ENCODE measurements at places on chromosomes 13 and 19.

DNA sequence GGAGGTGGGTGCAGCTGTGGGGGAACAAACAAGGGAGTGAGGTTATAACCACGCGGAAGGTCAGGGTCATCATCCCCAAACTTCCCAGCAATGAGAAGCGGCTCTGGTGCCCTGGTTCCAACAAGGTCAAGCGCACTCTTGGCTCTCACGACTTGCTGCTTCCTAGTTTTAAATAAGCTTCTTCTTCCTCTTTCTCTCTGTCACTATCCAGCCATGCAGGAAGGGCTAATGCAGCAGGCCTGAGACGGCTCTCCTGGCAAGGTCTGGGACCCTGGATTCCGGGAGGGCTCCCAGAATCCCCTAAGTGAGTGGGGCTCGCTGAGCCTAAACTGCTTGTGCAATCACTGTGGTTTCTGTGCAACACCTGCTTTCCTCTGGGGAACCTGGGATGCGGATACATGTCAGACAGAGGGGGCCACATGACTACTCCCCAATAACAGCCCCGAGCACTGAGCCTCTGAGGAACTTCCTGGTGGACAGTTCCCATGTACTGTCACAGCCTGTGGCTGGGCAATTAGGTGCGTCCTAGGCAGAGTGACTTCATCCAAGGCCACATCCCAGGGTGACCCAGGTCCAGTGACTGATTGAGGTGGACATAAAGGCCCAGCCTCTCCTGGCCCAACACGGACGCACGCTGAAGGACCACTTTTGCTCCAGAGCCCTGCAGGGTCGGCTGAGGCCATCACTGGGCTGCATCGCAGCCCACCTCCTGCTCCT lies 24.2 kb downstream of the VRK3 start:
- DNase-seq = no peak

DNA sequence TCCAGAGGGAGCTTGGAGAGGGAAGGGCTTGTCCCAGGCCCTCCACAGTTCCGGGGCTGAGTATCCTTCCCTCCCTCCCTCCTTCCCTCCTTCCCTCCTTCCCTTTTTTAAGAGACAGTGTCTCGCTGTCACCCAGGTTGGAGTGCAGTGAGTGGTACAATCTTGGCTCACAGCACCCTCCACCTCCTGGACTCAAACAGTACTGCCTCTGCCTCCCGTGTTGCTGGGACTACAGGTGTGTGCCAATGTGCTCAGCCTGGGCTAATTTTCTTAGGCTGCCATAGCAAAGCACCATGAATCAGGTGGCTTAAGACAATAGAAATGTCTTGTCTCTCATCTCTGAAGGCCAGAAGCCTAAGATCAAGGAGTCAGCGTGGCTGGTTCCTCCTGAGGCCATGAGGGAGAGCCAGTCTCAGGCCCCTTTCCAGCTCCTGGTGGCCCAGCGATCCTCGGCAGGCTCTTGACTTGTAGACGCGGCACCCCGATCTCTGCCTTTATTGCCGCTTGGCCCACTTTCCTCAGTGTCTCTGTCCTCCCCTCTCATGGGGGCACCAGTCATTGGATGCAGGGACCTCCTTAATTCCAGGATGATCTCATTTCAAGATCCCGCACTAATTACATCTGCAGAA lies 47.5 kb downstream of the CRTC1 start:
- no peak for DNase-seq

DNA sequence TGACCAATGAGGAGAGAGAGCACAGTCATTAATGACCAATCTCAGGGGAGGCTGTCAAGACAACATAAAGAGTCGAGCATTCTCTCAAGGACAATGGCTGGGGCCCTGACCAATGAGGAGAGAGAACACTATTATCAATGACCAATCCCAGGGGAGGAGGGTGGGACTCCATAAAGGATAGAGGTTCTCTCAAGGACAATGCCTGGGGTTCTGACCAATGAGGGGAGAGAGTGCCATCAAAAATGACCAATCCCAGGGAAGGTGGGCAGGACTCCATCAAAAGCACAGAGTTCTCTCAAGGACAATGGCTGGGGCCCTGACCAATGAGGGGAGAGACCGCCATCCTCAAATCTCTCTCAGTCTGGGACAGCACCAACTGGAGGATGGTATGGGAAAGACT lies 3.3 kb upstream of the KLK11 start:
- DNase-seq = no peak

GRCh38 chr13:44108331-44108858 lies 228.7 kb downstream of the LACC1 start:
- no peak for DNase-seq

DNA sequence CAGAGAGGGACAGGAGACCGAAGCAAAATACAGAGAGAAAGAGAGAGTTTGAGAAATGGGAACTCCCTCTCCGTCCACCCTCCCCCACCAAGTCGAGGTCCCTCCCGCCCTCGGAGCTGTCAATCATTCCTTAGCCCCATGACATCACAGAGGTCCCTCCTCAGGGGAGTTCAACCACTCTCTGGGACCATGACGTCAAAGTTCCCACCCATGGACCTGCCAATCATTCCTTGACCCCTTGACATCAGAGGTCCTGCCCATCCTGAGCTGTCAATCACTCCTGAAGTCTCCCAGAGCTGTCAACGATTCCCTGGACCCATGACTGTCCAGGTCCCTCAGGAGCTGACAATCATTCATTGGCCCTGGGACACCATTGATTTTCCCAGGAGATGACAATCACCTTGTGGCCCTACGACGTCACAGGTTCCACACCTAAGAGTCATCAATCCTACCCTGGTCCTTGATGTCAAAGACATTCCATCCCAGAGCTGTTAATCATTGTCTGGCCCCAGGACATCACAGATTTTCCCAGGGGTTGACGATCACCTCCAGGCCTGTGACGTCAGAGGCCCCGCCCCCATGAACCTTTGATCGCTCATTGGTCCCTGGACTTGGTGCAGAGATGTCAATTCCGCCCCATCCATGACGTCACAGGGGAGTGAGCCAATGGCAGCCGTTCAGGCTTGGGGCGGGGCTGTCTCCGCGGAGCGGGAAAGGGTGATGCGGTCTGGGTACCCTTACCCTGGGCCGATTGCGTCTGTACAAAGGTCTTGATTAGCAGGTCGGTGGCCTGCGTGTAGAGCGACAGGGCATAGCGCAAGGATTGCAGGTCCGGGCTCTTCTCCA lies 61.7 kb downstream of the COLGALT1 start:
- no peak for DNase-seq

- no peak for DNase-seq
Observed at GRCh38 chr13:94598281-94598680, 2.3 kb upstream of the TGDS start.

- no peak for DNase-seq
Observed at GRCh38 chr19:53644061-53644816, 12.4 kb downstream of the DPRX start.

GRCh38 chr13:44432650-44433049 lies 59.0 kb downstream of the SERP2 start:
- no peak for DNase-seq

GRCh38 chr19:55005684-55006488 lies 32.2 kb downstream of the GP6 start:
- DNase-seq = peak; percentile 55

GRCh38 chr19:10224337-10224736 lies 6.8 kb downstream of the S1PR2 start:
- DNase-seq = no peak

DNA sequence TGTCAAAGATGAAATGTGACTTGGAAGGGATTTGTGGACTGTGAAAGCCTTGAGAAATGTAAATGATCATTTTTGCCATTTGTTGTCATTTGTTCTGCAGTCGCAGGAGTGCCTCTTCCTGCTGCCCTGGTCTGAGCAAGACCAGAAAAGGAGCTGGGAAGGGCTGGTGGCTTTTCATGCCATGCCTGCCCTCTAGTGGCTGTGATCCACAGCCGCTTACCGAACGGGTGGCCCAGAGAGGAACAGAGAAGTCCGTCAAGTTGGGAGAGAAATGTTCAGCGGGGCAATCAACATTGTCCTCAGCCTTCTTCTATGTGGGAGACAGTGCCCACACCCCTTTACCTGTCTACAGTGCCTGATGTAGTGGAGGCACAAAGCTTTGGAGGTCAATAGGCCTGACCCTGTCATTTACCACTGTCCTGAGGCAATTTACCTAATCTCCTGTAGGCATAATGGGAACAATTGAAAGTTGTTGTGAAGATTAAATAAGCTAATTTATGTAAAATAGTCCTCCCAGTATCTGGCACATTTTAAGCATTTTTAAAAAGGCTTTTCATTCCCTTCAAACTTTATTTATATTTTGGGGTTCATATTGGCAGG lies 224.5 kb downstream of the B3GLCT start:
- no peak for DNase-seq

GRCh38 chr19:5054551-5055456 lies 85.9 kb downstream of the KDM4B start:
- DNase-seq = no peak

DNA sequence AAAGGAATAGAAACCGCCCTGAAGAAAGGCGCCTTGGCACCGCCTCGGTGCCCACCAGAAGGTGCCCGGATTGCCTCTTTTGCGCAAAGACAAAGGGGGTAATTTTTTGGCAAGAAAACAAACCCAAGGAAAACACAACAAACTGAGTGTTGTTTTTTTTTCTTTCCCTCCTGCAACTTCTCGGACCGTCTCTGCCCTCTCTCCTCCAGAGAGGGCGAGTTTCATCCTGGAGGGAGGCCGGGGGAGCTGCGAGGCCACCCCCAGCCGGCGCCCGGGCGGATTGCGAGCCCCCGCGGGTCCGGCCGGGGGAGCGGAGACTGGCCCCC lies 2.3 kb downstream of the ZNF536 start:
- DNase-seq = no peak

DNA sequence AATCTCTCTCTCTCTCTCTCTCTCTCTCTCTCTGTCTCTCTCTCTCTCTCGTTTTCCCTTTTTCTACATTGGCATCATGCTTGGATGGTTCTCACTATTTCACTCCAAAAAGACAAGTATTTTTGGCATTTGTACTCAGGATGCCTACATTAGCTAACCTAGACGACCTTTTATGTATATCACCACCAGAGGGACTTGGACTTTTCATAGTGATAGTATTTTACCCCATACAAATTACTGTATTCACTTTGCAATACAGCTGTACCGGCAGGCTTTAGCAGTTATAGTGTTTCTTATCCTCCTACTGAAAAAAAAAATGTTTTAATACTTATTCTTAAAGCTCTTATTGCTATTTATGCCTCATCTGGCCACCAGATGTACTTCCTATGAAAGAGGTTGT lies 687.2 kb upstream of the KLHL1 start:
- no peak for DNase-seq

DNA sequence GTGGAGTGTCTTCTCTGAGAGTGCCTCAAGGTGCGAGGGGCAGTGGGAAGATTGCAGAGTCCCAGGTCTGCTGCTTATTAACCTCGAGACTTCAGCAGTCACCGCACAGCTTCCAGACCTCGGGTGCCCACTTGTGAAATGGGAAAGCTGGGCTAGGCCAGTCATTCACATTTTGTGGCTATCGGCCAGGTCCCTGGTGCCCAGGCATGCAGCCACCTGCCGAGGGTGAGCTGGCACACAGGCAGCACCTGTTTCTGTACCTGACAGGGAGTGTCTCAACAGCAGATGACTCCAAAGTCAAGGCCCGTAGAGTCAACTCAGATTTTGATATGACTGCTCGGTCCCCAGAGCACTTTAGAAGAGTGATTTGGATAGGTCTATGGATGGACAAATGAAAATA lies 21.9 kb downstream of the UQCRFS1 start:
- DNase-seq = no peak

- DNase-seq = no peak
Observed at GRCh38 chr13:73411067-73411809, 352.4 kb downstream of the KLF5 start.

DNA sequence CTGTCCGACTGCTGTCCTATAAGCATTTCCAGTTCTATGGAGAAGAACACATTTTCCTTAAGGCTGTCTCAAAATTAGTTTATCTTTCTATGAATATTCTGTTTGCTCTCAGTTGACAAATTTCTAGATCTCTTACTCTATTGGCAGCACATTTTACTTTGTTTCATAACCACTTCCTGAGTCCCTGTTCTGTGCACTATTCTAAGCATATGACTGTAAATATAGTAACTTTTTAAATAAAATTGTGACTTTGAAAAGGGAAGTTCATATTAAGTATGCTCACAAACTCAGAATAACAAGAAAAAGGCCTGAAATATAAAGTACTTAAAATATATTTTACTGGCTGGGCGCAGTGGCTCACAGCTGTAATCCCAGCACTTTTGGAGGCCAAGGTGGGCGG lies 56.5 kb upstream of the HTR2A start:
- no peak for DNase-seq

DNA sequence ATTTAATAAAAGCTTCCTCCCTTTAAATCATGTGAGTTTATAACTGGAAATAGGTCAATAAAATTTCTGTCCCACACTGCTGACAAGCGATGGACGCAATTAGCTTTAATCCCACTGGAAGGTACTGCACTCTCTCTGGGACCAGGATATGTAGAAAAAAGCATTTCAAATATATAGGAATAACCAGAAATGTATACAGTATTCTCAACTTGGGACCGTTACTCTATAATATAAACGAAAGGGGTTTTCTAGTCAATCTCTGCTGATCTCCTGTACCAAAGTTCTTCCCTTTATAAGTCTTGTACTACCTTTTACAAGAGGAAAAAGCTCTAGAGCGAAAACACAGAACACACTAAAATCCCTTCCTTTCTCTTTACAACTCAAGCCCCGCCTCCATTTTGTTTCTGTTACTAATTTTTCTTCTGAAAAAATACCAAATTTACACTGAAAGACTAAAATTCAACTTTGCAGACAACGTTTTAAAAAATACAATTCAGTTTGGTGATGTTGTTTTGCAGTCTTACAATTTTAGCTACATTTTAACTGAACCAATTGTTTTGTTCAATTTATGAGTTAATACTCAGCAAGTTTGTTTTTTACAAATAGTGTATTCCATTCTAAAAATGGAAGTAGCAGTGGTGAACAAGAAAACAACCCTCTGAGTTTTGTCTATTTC lies 1.7 kb upstream of the USPL1 start:
- DNase-seq = no peak

GRCh38 chr19:3142292-3142670 lies 6.4 kb downstream of the GNA15 start:
- peak; percentile 28 for DNase-seq

GRCh38 chr13:62910541-62911060 lies 1495.0 kb upstream of the PCDH20 start:
- DNase-seq = no peak

- no peak for DNase-seq
Observed at GRCh38 chr19:28122734-28123133, 1090.2 kb downstream of the UQCRFS1 start.

GRCh38 chr13:94561126-94561525 lies 34.8 kb downstream of the TGDS start:
- DNase-seq = no peak

GRCh38 chr13:65929436-65929835 lies 1300.7 kb downstream of the PCDH9 start:
- no peak for DNase-seq

DNA sequence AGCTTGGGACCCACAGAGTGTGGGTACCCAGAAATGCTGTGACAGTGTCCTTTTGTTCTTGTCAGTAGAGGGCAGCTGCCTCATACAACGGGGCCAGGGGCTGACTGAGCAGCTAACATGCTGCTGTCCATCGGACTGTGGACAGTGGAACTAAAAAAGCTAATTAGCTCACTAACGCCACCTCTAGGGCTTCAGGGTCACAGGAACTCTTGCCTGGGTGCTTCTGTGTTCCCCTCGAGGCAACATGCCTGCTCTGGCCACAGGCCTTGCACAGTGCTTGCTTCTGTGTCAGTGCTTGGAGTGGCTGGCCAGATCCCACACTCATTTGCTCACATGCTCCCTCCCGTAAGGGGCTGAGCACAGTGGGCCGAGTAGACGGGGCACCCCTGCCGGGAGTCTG lies 377.0 kb downstream of the OLFM4 start:
- DNase-seq = no peak

Measured in T-helper 22 cell (primary cell).